ENCODE measurements at places on chromosomes 2 and 18. TPM values are rescaled to one million over a fixed set of nuclear protein-coding genes. Genes with fewer than 3 reads are reported as not detected.

Gene SLC11A1
- total RNA-seq: 0.29 TPM

Gene EPAS1
- total RNA-seq: 260 TPM

Gene POTEE
- not detected for total RNA-seq

Gene DUSP28
- total RNA-seq: 4.7 TPM

Gene AOX1
- total RNA-seq: 76.4 TPM

Gene FSHR
- total RNA-seq: 0.29 TPM

Gene TFPI
- 123 TPM for total RNA-seq

Gene ANAPC1
- 50.1 TPM for total RNA-seq

Gene PSMA8
- total RNA-seq: not detected

Gene ZNG1B
- total RNA-seq: 26.4 TPM

Gene IER3IP1
- total RNA-seq: 20.6 TPM

Gene ALPG
- total RNA-seq: not detected

Gene PTMA
- 459 TPM for total RNA-seq

Gene ABCG5
- not detected for total RNA-seq

GRCh38 chr2:6499691-6500090 is 366.0 kb downstream of the CMPK2 start:
- H3K27me3 ChIP-seq: no peaks in the 10 kb centered on the region
- H3K27ac ChIP-seq: no peak overlapping the region
- no peak overlapping the region for H3K4me3 ChIP-seq
- no peaks in the 10 kb centered on the region for H3K36me3 ChIP-seq
- no peak for DNase-seq
- no peaks in the 10 kb centered on the region for H3K4me1 ChIP-seq

DNA sequence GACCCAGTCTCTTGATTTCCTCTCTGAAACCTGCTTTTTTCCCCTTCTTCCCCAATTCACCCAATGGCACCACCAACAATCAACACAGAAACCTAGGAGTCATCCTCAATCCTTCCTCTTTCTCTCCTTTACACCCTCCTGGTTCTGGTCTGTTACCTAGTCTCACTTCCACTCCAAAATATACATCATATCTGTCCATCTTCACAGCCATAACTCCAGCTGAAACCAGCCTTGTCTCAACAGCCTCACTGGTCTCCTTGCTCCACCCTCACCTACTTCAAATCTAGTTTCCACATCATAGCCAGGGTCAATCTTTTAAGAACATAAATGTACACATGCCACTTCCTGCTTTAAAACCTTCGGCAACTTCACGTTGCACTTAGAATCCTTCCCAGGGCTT is 11.8 kb upstream of the TWSG1 start:
- DNase-seq: no peak
- H3K27me3 ChIP-seq: no peaks in the 10 kb centered on the region
- H3K4me1 ChIP-seq: no peaks in the 10 kb centered on the region
- H3K4me3 ChIP-seq: no peak overlapping the region
- H3K27ac ChIP-seq: no peak overlapping the region

GRCh38 chr2:144490857-144491256 is 29.1 kb downstream of the ZEB2 start:
- H3K27ac ChIP-seq: no peak overlapping the region
- H3K4me3 ChIP-seq: no peak overlapping the region

GRCh38 chr18:35508030-35508429 is 10.3 kb upstream of the INO80C start:
- no peak overlapping the region for H3K27ac ChIP-seq
- H3K36me3 ChIP-seq: no peaks in the 10 kb centered on the region
- DNase-seq: no peak
- no peaks in the 10 kb centered on the region for H3K27me3 ChIP-seq

DNA sequence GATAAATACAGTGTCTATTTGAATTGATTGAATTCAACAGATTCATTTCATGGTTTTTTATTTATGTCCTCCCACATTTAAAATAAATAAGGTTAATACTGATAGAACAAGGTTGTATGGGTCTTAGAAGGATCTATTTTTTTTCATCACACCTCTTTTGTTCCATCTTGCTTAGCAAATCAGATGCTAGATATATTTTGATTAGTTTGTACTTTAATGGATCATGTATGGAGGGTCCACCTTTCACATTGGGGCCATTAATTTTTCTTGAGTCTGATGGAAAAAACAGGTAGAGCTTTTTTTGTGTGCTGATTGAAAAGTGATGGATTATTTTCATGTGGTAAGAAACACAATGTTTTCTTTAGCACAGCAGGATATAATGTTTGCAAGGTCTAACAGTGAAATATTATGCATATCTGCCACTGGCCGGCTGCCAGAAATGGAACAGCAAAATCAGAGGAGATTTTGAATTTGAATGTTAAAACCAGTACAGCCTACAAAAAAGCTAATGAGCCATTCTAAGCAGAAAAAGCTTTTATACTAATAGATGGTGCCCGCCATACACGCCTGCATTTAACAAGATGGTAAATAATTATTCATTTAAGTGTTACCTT is 188.1 kb upstream of the ETAA1 start:
- H3K36me3 ChIP-seq: no peaks in the 10 kb centered on the region
- no peak overlapping the region for H3K4me3 ChIP-seq
- no peaks in the 10 kb centered on the region for H3K4me1 ChIP-seq
- no peaks in the 10 kb centered on the region for H3K27me3 ChIP-seq
- H3K27ac ChIP-seq: no peak overlapping the region
- no peak for DNase-seq

DNA sequence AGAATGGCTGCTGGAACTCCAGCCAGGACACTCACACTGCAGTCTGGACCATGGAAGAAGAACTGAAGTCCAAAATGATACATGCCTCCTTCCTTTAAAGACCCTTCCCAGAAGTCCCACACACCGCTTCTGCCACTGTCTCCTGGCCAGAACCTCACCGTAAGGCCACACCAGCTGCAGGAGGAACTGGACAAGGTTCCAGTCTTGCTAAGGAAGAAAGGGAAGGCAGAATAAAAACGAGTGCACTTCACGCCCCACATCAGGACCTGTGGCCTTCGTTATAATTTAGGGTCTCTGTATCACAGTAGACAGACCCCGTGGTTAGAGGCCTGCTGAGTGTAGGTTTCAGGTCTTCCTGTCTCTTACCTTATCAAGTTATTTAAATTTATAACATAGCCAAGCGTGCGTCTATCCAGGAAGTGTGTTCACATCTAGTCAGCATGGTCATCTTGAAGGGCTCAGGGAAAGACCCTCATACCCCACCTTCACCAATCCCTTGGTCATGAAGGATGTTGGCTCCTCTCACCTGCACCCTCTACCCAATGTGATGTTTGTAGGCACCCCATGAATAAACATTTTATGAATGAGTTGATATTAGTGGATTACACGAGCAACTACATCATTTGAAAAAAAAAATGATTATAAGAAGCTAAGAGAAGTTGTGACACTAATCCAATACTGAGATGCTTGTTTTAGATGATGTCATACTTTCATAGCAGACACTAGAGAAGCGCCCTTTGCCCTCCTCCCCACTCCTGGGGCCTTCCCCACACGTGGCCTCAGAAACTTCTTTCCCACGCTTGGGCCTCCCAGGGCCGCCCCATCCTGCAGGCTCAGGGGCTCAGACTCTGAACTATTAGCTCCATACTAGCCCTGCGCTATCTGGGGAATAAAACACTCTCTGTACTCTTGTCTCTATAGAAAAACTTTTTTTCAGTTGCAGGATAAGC is 157.6 kb downstream of the FAM210A start:
- no peak for DNase-seq
- peaks cover 4% of the 10 kb centered on the region for H3K27me3 ChIP-seq
- H3K27ac ChIP-seq: no peak overlapping the region
- H3K4me1 ChIP-seq: no peaks in the 10 kb centered on the region

DNA sequence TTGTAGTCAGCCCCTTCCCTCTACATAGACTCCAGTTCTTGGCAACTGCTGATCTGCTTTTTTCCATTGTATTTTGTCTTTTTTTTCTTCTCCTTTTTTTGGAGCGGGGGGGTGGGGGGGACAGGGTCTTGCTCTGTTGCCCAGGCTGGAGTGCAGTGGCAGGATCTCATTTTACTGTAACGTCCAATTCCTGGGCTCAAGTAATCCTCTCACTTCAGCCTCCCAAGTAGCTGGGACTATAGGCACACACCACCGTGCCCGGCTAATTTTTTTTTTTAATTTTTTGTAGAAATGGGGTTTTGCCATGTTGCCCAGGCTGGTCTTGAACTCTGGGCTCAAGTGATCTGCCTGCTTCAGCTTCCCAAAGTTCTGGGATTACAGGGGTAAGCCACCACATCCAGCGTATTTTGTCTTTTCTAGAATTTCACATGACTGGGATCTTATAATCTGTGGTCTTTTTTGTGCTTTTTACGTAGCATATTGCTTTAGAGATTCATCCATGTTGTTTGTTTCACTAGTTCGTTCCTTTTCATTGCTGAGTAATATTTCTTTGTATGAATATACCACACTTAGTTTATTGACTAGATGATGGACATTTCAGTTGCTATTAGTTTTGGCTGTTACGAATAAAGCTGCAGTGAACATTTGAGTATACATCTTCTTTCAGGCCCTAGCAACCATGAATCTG is 17.9 kb downstream of the EML4 start:
- no peak overlapping the region for H3K4me3 ChIP-seq
- peaks cover 21% of the 10 kb centered on the region for H3K4me1 ChIP-seq
- H3K27me3 ChIP-seq: no peaks in the 10 kb centered on the region
- no peaks in the 10 kb centered on the region for H3K36me3 ChIP-seq
- DNase-seq: no peak
- peak overlapping the region; percentile 71 for H3K27ac ChIP-seq

GRCh38 chr2:74387346-74387745 is 7.2 kb upstream of the DCTN1 start:
- peak overlapping the region; percentile 53 for H3K27ac ChIP-seq
- H3K4me3 ChIP-seq: no peak overlapping the region
- peaks cover 40% of the 10 kb centered on the region for H3K4me1 ChIP-seq
- H3K27me3 ChIP-seq: no peaks in the 10 kb centered on the region

DNA sequence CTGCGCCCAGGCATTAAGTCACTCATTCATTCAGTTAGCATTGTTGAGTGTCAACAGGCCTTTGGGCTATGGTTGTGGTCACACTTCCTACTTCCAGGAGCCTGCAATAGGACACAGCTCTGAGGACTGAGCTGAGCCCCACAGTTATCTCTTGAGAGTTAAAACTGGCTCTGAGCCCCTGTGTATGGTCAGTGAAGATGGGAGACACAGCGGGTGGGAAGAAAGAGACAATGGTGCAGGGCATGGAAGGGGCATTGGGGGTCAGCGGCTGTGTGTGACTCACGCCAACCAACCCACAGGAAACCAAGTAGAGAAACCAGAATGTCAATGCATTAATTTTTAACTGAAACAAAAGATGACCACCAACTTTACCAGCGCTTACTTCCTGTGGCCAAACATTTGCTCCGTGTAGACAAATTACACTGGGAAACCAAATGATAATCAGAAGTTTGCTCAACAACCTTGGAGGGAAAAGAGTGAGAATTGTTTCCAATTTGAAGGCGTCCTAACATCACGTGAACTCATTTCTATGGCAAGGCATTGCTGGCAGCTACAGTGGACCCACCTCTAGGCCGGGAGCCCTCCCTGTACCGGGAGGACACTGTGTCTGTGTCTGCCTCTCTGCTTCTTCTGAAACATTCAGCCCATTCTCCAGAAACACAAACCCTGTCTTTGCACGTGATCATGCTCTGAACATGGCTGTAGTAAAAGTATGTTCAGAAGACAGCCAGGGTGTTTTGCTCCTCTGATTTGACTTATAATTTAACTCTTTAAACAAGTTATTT is 212.0 kb upstream of the ID2 start:
- H3K4me3 ChIP-seq: no peak overlapping the region
- no peaks in the 10 kb centered on the region for H3K36me3 ChIP-seq
- H3K27ac ChIP-seq: no peak overlapping the region
- no peak for DNase-seq
- no peaks in the 10 kb centered on the region for H3K27me3 ChIP-seq

- no peaks in the 10 kb centered on the region for H3K27me3 ChIP-seq
- H3K36me3 ChIP-seq: no peaks in the 10 kb centered on the region
- DNase-seq: peak; percentile 75
- no peak overlapping the region for H3K4me3 ChIP-seq
- no peaks in the 10 kb centered on the region for H3K4me1 ChIP-seq
These were observed 6.3 kb downstream of the PDCD1 start for GRCh38 chr2:241852116-241852980.

- no peaks in the 10 kb centered on the region for H3K27me3 ChIP-seq
- no peak overlapping the region for H3K27ac ChIP-seq
- no peaks in the 10 kb centered on the region for H3K36me3 ChIP-seq
These were observed 170.0 kb downstream of the CERS6 start for GRCh38 chr2:168626096-168626495.

- H3K27ac ChIP-seq: peak overlapping the region; percentile 85
- H3K36me3 ChIP-seq: no peaks in the 10 kb centered on the region
- H3K4me3 ChIP-seq: no peak overlapping the region
- H3K27me3 ChIP-seq: no peaks in the 10 kb centered on the region
- H3K4me1 ChIP-seq: peaks cover 52% of the 10 kb centered on the region
These were observed 46.6 kb upstream of the SERTAD2 start for GRCh38 chr2:64700133-64700809.

- H3K4me1 ChIP-seq: no peaks in the 10 kb centered on the region
- H3K4me3 ChIP-seq: no peak overlapping the region
- no peak overlapping the region for H3K27ac ChIP-seq
These were observed 146.7 kb upstream of the ACVR2A start for GRCh38 chr2:147698166-147698565.

- peak overlapping the region; percentile 77 for H3K4me3 ChIP-seq
- H3K4me1 ChIP-seq: no peaks in the 10 kb centered on the region
- no peak overlapping the region for H3K27ac ChIP-seq
- DNase-seq: no peak
These were observed 2.0 kb upstream of the SETBP1 start for GRCh38 chr18:44678725-44679055.

- H3K27ac ChIP-seq: no peak overlapping the region
- H3K36me3 ChIP-seq: no peaks in the 10 kb centered on the region
- H3K27me3 ChIP-seq: no peaks in the 10 kb centered on the region
- no peaks in the 10 kb centered on the region for H3K4me1 ChIP-seq
These were observed 1067.6 kb upstream of the ACVR2A start for GRCh38 chr2:146777181-146777580.

DNA sequence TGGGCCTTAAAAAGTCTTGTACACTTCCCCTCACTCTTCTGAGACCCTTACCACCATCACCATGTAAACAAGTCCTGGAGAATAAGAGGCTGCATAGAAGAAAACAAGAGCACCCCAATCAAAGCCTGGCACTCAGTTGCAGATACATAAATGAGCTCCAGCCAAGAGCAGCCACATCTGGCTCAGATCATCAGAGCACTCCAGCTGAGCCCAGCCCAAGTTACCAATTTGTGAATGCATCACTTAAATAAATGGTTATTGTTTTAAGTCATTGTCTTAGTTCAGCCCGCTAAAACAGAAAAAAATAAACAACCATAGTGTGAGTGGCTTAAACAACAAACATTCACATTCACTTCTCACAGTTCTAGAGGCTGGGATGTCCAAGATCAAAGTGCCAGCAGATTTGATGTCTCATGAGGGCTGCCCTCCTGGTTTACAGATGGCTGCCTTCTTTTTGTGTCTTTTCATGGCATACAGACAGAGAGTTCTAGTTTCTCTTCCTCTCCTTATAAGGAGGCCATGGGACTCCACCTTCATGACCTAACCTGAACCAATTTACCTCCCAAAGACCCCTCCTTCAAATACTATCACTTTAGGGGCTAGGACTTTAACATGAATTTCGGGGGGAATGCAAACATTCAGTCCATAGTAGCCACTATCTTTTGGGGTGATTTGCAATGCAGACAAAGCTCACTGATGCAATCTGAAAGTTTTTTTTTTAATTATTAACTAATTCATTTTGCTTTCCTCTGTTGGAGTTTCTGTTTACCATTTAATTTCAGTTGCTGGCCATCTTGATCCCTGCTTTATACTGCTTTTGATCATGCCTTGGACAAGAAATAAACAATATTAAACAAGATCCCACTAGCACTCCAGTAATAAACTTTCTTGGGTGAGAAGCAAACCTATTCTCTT is 187.5 kb upstream of the ACVR2A start:
- no peak overlapping the region for H3K27ac ChIP-seq
- DNase-seq: no peak
- H3K27me3 ChIP-seq: no peaks in the 10 kb centered on the region
- no peaks in the 10 kb centered on the region for H3K36me3 ChIP-seq
